ENCODE measurements at places on chromosomes 3 and 15. TPM values are rescaled to one million over a fixed set of nuclear protein-coding genes. Genes with fewer than 3 reads are reported as not detected.

- no peaks in the 10 kb centered on the region for H3K27me3 ChIP-seq
- H3K36me3 ChIP-seq, result no peaks in the 10 kb centered on the region
- H3K4me1 ChIP-seq, result no peaks in the 10 kb centered on the region
- H3K27ac ChIP-seq, result no peak overlapping the region
- no peak overlapping the region for H3K4me3 ChIP-seq
Measured at GRCh38 chr3:25575001-25575400, 89.7 kb downstream of the TOP2B start.

- H3K36me3 ChIP-seq, result no peaks in the 10 kb centered on the region
- H3K4me1 ChIP-seq, result peaks cover 24% of the 10 kb centered on the region
Measured at GRCh38 chr3:15522016-15522415, 510 bp upstream of the COLQ start.

GRCh38 chr3:126617571-126617970 lies 37.4 kb downstream of the TXNRD3 start:
- no peak overlapping the region for H3K4me3 ChIP-seq
- no peaks in the 10 kb centered on the region for H3K36me3 ChIP-seq

- H3K4me1 ChIP-seq, result no peaks in the 10 kb centered on the region
- H3K27ac ChIP-seq, result no peak overlapping the region
- H3K4me3 ChIP-seq, result no peak overlapping the region
- H3K27me3 ChIP-seq, result no peaks in the 10 kb centered on the region
Measured at GRCh38 chr15:76791511-76791910, 113.6 kb downstream of the SCAPER start.

DNA sequence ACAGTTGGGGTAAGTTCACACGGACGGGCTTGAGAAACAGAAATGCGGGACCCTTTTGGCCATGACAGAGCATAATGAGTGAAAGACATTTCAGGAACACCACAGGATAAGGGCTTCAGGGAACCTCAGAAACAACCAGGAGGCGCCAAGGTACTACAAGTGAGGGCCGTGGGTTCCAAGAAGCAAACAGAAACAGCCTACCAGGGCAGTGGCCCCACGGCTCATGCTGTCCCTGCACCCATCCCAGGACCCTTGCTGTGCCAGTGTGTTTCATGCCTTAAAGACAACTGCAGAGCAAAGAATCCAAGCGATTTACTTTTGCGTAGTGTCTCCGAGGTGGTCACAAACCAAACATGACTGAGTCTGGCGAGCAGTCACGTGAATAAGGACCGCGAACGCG lies 54.0 kb downstream of the RUBCN start:
- no peak overlapping the region for H3K27ac ChIP-seq
- H3K4me3 ChIP-seq, result no peak overlapping the region
- no peak for DNase-seq
- H3K4me1 ChIP-seq, result no peaks in the 10 kb centered on the region
- H3K36me3 ChIP-seq, result peaks cover 23% of the 10 kb centered on the region

GRCh38 chr3:12187448-12188327 lies 29.0 kb upstream of the TIMP4 start:
- peaks cover 78% of the 10 kb centered on the region for H3K4me1 ChIP-seq
- peaks cover 6% of the 10 kb centered on the region for H3K27me3 ChIP-seq
- DNase-seq, result peak; percentile 93
- H3K36me3 ChIP-seq, result no peaks in the 10 kb centered on the region
- H3K27ac ChIP-seq, result peak overlapping the region; percentile 96

- no peak overlapping the region for H3K4me3 ChIP-seq
- DNase-seq, result no peak
- H3K36me3 ChIP-seq, result no peaks in the 10 kb centered on the region
- H3K27ac ChIP-seq, result no peak overlapping the region
Measured at GRCh38 chr3:7290077-7290825, 429.3 kb downstream of the GRM7 start.

DNA sequence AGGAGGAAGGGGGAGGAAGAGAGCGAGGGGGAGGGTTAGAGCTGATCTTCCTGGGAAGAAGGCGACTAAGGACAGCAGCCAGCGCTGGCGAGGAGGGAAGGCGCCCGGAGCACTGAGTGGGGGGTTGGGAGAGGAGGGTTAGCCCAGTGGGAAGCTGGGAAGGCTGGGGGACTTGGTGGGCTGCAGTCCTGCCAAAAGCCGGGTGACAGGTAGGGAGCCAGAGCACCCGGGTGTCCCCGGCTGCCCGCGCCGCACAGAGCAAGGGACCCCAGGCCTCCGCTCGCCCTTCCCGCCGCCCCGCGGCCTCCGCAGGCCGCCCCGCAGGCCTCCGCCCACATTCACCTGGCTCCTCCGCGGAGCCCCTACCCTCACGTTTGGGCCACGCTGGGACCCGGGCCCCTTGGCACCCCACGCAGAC lies 448 bp downstream of the SLC12A8 start:
- H3K27me3 ChIP-seq, result peaks cover 55% of the 10 kb centered on the region
- no peak for DNase-seq
- no peak overlapping the region for H3K27ac ChIP-seq

- no peaks in the 10 kb centered on the region for H3K36me3 ChIP-seq
- H3K27me3 ChIP-seq, result no peaks in the 10 kb centered on the region
- no peak for DNase-seq
- no peak overlapping the region for H3K27ac ChIP-seq
- no peak overlapping the region for H3K4me3 ChIP-seq
- H3K4me1 ChIP-seq, result no peaks in the 10 kb centered on the region
Measured at GRCh38 chr3:131231710-131232389, 149.7 kb upstream of the NUDT16 start.

GRCh38 chr3:49880581-49881315 lies 11.0 kb upstream of the CAMKV start:
- no peak overlapping the region for H3K27ac ChIP-seq
- H3K4me3 ChIP-seq, result no peak overlapping the region
- no peaks in the 10 kb centered on the region for H3K27me3 ChIP-seq
- no peak for DNase-seq
- H3K36me3 ChIP-seq, result no peaks in the 10 kb centered on the region

- H3K27ac ChIP-seq, result no peak overlapping the region
- H3K27me3 ChIP-seq, result no peaks in the 10 kb centered on the region
Measured at GRCh38 chr15:28933710-28934445, 48.1 kb downstream of the APBA2 start.

DNA sequence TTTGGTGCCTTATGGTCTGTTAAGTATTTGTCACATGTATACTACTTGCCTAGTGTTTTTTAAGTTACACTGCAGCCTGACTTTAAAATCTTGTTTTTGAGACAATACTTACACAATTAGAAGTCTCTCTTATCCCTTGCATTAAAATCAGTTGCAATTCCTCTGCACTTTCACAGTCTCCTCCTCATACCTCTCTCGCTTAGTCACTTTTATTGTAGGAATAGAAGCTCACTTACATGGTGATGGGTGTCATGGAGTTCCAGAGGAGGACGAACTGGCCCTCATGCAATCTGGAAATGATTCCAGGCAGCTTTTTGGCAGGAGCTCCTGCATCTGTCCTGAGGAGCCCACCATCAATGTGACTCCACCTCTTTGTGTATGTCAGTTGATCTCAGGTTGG lies 238.4 kb upstream of the TBC1D5 start:
- no peaks in the 10 kb centered on the region for H3K4me1 ChIP-seq
- no peak for DNase-seq
- H3K27ac ChIP-seq, result no peak overlapping the region
- peaks cover 20% of the 10 kb centered on the region for H3K27me3 ChIP-seq
- no peaks in the 10 kb centered on the region for H3K36me3 ChIP-seq

- H3K27me3 ChIP-seq, result peaks cover 6% of the 10 kb centered on the region
- DNase-seq, result no peak
- no peak overlapping the region for H3K4me3 ChIP-seq
- no peak overlapping the region for H3K27ac ChIP-seq
- H3K4me1 ChIP-seq, result peaks cover 5% of the 10 kb centered on the region
- H3K36me3 ChIP-seq, result no peaks in the 10 kb centered on the region
Measured at GRCh38 chr3:24111711-24112110, 166.6 kb downstream of the NR1D2 start.

GRCh38 chr15:64562003-64562640 lies 101.7 kb downstream of the ZNF609 start:
- H3K27me3 ChIP-seq, result no peaks in the 10 kb centered on the region
- peaks cover 14% of the 10 kb centered on the region for H3K36me3 ChIP-seq
- no peak for DNase-seq
- no peak overlapping the region for H3K4me3 ChIP-seq

- peaks cover 20% of the 10 kb centered on the region for H3K4me1 ChIP-seq
- H3K4me3 ChIP-seq, result peak overlapping the region; percentile 91
- H3K36me3 ChIP-seq, result no peaks in the 10 kb centered on the region
- peak; percentile 21 for DNase-seq
Measured at GRCh38 chr3:172709774-172710663, 848 bp downstream of the NCEH1 start.

- no peak overlapping the region for H3K27ac ChIP-seq
- H3K4me3 ChIP-seq, result peak overlapping the region; percentile 56
- peaks cover 10% of the 10 kb centered on the region for H3K27me3 ChIP-seq
- DNase-seq, result no peak
Measured at GRCh38 chr3:197023241-197023997, 6.2 kb downstream of the MELTF start.

- H3K4me3 ChIP-seq, result no peak overlapping the region
- no peaks in the 10 kb centered on the region for H3K4me1 ChIP-seq
- peaks cover 24% of the 10 kb centered on the region for H3K36me3 ChIP-seq
- H3K27me3 ChIP-seq, result no peaks in the 10 kb centered on the region
- DNase-seq, result no peak
Measured at GRCh38 chr3:188807006-188807405, 364.8 kb upstream of the TPRG1 start.

DNA sequence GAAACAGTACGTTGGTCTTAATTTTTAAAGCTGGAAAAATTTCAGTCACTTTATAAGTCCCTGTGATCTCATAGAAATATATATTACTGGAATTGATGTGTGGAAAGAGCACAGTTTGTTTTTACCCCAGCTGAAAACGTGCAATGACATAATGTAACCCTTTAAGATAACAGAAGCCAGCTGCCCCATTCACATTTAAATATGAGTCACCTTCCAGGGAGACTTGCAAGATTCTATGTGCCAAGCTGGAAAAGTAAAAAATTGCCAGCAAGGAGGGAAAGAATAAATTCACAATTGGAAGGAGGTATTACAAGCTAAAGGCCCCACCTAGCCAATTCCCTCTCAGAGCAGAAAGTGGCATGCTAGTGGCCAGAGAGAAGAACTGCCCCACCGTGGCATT lies 50.2 kb downstream of the SAMMSON start:
- no peaks in the 10 kb centered on the region for H3K36me3 ChIP-seq
- no peak for DNase-seq
- H3K4me3 ChIP-seq, result no peak overlapping the region
- H3K4me1 ChIP-seq, result peaks cover 5% of the 10 kb centered on the region
- H3K27ac ChIP-seq, result no peak overlapping the region

DNA sequence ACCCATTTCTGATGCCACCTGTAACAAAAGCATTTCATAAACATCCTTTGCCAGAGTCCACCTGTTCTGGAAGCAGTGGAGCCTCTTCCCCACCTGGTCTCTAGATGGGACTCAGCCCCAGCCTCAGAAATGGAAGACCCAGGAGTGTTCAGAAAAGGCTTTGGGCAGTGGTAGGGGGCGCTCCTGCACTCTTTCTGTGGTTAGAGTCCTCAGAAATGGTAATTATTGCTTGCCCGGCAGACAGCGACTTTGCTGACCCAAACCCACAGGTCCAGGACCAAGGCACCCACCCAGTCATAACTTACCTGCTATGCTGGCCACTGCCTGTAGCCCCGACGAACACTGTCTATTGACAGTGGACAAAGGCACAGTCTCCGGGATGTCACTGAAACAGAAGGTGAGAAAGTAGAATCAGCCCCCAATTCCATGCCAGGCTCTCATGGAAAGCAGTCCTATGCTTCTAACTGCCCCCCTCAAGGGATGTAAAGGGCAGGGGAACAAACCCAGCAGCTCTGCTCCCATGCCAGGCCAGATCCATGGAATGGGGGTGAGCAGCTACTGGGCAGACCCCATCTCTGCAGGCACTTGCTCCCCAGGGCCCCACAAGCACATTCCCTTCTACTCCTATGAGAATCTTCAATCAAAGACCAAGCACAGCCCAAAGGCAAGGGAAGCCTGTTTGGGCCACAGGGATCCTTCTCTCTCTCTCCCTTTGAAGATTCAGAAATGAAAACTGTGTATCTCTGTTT lies 5.1 kb downstream of the ACAA1 start:
- H3K27ac ChIP-seq, result no peak overlapping the region
- peak; percentile 22 for DNase-seq
- peaks cover 27% of the 10 kb centered on the region for H3K4me1 ChIP-seq
- peaks cover 16% of the 10 kb centered on the region for H3K36me3 ChIP-seq
- no peaks in the 10 kb centered on the region for H3K27me3 ChIP-seq

GRCh38 chr15:41284427-41285177 lies 47.8 kb downstream of the OIP5 start:
- no peak for DNase-seq
- peak overlapping the region; percentile 97 for H3K4me3 ChIP-seq
- H3K4me1 ChIP-seq, result peaks cover 52% of the 10 kb centered on the region
- peak overlapping the region; percentile 78 for H3K27ac ChIP-seq

ATP13A4 gene
- 5.1 TPM for total RNA-seq

GOLGA6L9 gene
- total RNA-seq, result 4.9 TPM

SLC22A14 gene
- 0.14 TPM for total RNA-seq

ARHGEF26 gene
- 0.32 TPM for total RNA-seq

GOLGA6A gene
- 0.46 TPM for total RNA-seq

NSMCE3 gene
- 11.5 TPM for total RNA-seq

PLSCR2 gene
- 0.34 TPM for total RNA-seq

SOX14 gene
- not detected for total RNA-seq

PCSK6 gene
- 0.51 TPM for total RNA-seq

ZDHHC3 gene
- 33.0 TPM for total RNA-seq

PARP3 gene
- total RNA-seq, result 22.9 TPM
